ENCODE measurements at places on chromosomes 12 and 14. TPM values are rescaled to one million over a fixed set of nuclear protein-coding genes. Genes with fewer than 3 reads are reported as not detected.

RFX4 gene
- total RNA-seq, result not detected

PTGER2 gene
- total RNA-seq, result 0.47 TPM

RNASE3 gene
- total RNA-seq, result not detected

AQP2 gene
- total RNA-seq, result not detected

KRT78 gene
- total RNA-seq, result not detected

PTCSC3 gene
- not detected for total RNA-seq

KRT8 gene
- total RNA-seq, result 100 TPM

ACOT4 gene
- total RNA-seq, result 0.84 TPM

KRT80 gene
- not detected for total RNA-seq

SDSL gene
- 7.6 TPM for total RNA-seq

GARIN6 gene
- total RNA-seq, result not detected

TCL1B gene
- not detected for total RNA-seq

USP15 gene
- total RNA-seq, result 53.5 TPM

TMEM63C gene
- 1.9 TPM for total RNA-seq

HCAR2 gene
- 0.17 TPM for total RNA-seq

STRAP gene
- 128 TPM for total RNA-seq

ST8SIA1 gene
- total RNA-seq, result 2.6 TPM

CRACR2A gene
- 2.5 TPM for total RNA-seq

DIO2 gene
- total RNA-seq, result 7.2 TPM

BEGAIN gene
- 0.79 TPM for total RNA-seq

CCDC184 gene
- 1.1 TPM for total RNA-seq

FGF6 gene
- total RNA-seq, result not detected

STAB2 gene
- 0.25 TPM for total RNA-seq

IL22 gene
- total RNA-seq, result not detected

SLC25A47 gene
- total RNA-seq, result not detected

Measured in left ventricle myocardium superior (tissue), 1 donor.